ENCODE measurements at places on chromosomes 6 and 20.

DNA sequence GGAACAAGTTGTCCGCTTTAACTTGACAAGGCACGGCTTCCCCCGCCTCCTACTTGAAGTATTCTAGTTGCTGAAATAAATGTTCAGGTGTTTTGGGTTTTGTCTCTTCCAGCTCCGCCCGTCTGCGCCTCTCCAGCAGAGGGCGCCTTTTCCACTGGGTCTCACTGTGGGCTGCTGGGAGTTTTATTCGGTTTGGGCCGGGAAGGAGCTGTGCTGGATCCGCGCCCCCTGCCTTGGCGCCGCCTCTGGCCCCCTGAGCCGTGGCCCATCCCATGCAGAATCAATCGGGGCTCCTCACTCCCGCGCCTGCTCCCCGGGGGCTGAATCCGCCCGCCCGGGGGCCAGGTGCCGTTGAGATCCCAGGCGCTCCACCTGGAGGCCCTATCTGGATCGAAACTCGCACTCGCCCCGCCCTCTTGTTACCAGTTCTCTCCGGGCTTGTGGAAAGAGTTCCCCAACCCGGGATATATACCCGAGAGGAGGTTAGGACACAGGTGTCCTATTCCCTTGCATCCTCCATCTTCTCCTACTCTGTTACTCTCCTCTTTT, 51.0 kb upstream of the TCF21 start:
- H3K4me3 ChIP-seq: peak overlapping the region; percentile 36
- H3K4me1 ChIP-seq: peaks cover 9% of the 10 kb centered on the region
- DNase-seq: no peak
- H3K36me3 ChIP-seq: no peaks in the 10 kb centered on the region

- H3K27ac ChIP-seq: no peak overlapping the region
- DNase-seq: no peak
- H3K27me3 ChIP-seq: peaks cover 36% of the 10 kb centered on the region
- H3K4me1 ChIP-seq: peaks cover 1% of the 10 kb centered on the region
- H3K4me3 ChIP-seq: no peak overlapping the region
- no peaks in the 10 kb centered on the region for H3K36me3 ChIP-seq
These were observed 25.4 kb downstream of the SLC17A9 start for GRCh38 chr20:62977613-62978560.

DNA sequence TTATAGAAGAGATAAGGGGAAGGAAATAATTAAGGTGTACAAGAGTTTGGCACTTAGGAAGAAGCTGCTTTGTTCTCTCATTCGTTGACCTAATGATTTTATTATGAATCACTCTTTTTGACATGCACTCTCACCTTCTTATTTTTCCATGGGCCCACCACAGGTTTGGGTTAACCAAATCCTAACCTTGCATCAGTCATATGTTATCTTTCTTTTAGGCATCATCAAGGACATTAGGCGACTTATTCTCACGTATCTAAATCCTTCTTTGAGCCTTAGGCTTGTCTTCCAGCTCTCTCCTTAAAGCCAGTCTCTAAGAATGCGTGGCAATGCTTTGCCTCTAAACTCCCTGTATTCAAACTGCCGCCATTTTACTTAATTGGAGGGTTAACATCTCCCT, 58.3 kb downstream of the TNFRSF21 start:
- H3K4me1 ChIP-seq: peaks cover 26% of the 10 kb centered on the region
- no peak for DNase-seq
- no peak overlapping the region for H3K27ac ChIP-seq
- H3K27me3 ChIP-seq: no peaks in the 10 kb centered on the region
- H3K36me3 ChIP-seq: peaks cover 4% of the 10 kb centered on the region

GRCh38 chr6:21556968-21557721, 36.4 kb upstream of the SOX4 start:
- no peaks in the 10 kb centered on the region for H3K27me3 ChIP-seq
- no peak overlapping the region for H3K4me3 ChIP-seq
- no peak for DNase-seq
- H3K27ac ChIP-seq: no peak overlapping the region

- no peak for DNase-seq
- no peak overlapping the region for H3K27ac ChIP-seq
- no peaks in the 10 kb centered on the region for H3K27me3 ChIP-seq
- H3K4me1 ChIP-seq: no peaks in the 10 kb centered on the region
- H3K4me3 ChIP-seq: no peak overlapping the region
These were observed 15.7 kb downstream of the AHI1 start for GRCh38 chr6:135481783-135482369.

- no peak overlapping the region for H3K27ac ChIP-seq
- H3K4me1 ChIP-seq: peaks cover 20% of the 10 kb centered on the region
- DNase-seq: no peak
- no peaks in the 10 kb centered on the region for H3K27me3 ChIP-seq
- H3K36me3 ChIP-seq: no peaks in the 10 kb centered on the region
- H3K4me3 ChIP-seq: no peak overlapping the region
These were observed 6.3 kb upstream of the RAMACL start for GRCh38 chr6:166592821-166593220.

DNA sequence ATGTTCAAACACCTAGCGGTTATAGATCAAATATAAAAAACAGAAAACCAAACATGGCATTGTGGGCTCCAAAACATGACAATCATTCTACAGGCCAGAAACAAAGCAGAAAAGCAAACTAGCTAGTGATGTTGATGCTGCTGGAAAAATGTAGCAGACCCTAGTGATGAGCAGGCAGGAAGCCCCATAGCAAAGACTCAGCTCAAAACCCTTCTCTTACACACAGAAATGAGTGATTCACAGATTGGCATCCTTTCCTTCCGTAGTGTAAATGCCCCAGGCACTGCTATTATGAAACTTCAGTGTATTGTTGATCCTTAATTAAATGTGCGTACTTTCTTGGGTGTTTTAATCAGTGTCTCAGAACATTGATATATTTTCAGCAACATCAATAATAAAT, 425.1 kb downstream of the UTRN start:
- H3K27me3 ChIP-seq: no peaks in the 10 kb centered on the region
- no peak overlapping the region for H3K4me3 ChIP-seq
- H3K27ac ChIP-seq: no peak overlapping the region

DNA sequence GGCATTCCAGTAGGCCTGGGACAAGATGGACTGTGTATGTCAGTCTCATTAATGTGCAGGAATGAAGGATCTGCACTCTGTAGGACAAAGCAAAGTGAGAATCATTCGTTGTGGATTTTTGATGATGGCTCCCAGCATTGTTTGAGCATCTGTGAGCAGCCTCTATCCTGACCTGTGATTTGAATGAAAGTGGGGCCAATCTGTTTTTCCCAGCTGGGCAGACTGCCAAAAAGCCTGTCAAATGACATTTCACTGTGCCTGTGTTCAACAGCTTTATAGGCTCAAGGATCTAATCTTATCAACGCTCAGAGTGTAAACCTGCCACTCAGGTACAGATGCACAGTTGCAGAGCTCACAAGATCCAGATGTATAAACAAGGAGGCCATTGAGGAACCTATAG, 86.7 kb upstream of the SYNDIG1 start:
- H3K4me3 ChIP-seq: no peak overlapping the region
- no peaks in the 10 kb centered on the region for H3K4me1 ChIP-seq
- H3K36me3 ChIP-seq: no peaks in the 10 kb centered on the region
- H3K27me3 ChIP-seq: no peaks in the 10 kb centered on the region
- no peak for DNase-seq

All from esophagus squamous epithelium (tissue), 5 donors.